Stimulated activated CD4-positive, alpha-beta T cell treated with anti-CD3 and anti-CD28 coated beads, Interleukin-15, amount 100 ng/mL, for 1 hour (primary cell): ENCODE measurements at places on chromosomes 4 and X.
A peak's percentile ranks its signal among the peaks of the same experiment; 100 is the strongest.

- DNase-seq, result no peak
Measured at GRCh38 chr4:182301736-182302135, 58.5 kb downstream of the TENM3 start.

GRCh38 chrX:109351557-109351956, 130.3 kb downstream of the GUCY2F start:
- DNase-seq, result no peak

GRCh38 chr4:184099000-184099399, 118.7 kb downstream of the ENPP6 start:
- no peak for DNase-seq

DNA sequence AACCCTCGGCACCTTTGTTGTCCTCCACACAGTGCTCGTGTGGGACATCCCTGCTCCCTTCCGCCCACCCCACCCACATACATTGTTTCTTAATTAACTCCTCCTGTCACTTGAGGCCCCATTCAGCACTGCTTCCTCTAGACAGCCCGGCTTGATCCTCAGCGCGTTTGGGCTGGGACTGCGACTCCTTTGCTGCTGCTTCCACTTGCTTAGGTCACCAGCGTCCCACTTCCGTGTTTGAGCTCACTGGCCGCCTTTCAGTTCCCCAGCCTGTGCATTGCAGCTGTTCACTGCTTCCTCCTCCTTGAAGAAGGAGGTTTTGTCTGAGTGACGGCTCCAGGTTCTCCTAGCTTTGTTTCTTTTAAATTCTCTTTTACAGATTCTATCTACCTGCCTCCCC, 16.1 kb downstream of the RNF4 start:
- peak; percentile 10 for DNase-seq

- no peak for DNase-seq
Measured at GRCh38 chr4:150261571-150261970, 183.3 kb downstream of the DCLK2 start.

DNA sequence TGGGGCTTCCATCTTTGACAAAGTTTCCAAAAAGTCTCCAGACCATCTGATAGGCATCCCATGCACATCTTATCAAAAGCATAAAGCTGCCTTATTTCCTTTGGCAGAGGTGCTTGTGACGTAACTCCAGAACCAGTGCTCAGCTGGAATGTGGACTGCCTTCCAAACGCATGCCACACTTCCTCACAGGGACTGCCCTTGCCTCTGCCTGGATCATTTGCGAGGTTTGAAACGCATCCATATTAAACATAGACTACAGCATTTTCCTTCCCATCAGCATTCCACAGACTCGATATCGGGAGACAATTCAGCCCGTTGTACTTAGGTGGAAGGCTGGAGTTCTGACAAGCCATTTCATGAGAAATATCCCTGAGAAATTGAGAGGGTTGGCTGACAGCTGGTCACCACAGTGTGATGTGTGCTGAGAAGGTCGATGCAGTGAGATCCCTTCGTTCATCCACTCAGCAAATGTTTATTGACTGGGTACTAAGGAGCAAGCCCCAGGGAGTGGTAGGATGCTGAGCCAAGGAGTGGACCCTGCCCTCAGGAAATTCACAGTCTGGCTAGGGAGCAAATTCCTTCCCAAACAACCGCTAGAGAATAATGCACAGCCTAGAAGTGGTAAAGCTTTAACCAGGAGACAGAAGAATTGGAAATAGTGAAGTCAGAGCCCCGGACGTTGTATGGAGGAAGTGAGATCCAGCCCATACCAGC, 376.0 kb downstream of the BCOR start:
- no peak for DNase-seq

DNA sequence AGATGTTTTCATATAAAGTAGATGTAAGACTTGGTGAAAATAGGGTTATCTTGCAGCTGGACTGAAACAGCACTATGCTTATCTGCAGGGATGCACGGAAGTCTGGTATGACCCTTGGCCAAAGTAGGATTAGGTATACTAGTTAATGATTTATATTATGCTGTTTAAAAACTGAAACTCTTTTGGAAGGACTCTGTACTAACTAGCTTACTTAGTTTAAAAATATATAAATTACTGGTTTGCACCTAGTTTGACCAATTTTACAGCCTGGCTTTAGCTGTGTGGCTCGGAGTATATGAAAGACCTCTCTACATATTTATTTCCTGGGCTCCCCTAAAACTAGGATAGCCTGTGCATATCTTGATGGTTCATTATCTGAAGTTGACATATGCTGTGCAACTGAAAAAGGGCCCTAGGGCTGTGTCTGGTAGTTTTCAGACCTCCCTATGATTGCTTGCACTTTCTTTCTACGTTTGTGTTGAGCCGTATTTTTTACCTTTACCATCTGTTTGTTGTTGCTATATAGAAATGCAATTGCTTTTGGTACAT, 89.2 kb downstream of the TMEM144 start:
- no peak for DNase-seq

DNA sequence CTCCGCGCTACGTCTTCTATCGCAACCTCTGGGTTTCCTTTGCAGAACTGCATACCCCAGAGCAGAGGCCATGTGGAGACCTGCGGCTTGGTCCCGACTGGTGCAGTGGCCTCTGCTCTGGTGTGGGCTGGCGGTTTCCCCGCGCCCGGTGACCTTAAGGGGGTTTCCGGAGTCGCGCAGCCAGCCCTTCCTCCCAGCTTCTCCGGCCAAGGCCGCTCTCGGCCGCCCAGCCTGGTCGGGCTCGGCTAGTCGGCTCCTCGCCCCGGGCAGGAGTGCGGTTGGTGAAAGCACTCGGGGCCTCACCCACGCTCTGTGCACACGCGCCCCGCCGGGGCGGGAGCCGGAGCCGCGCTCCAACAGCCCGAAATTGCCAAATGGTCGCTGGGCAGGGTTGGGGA, 84.9 kb downstream of the BCOR start:
- DNase-seq, result no peak

- DNase-seq, result no peak
Measured at GRCh38 chrX:108541286-108541685, 101.6 kb downstream of the COL4A5 start.

GRCh38 chr4:183492791-183493222, 12.1 kb upstream of the ING2 start:
- no peak for DNase-seq

- DNase-seq, result no peak
Measured at GRCh38 chr4:78720994-78721677, 55.0 kb upstream of the BMP2K start.

GRCh38 chr4:167595898-167596297, 361.6 kb upstream of the SPOCK3 start:
- no peak for DNase-seq
